ENCODE measurements at places on chromosomes 11 and 22.

GRCh38 chr11:109165035-109165434, 257.0 kb upstream of the C11orf87 start:
- no peaks in the 10 kb centered on the region for H3K36me3 ChIP-seq
- peaks cover 3% of the 10 kb centered on the region for H3K27me3 ChIP-seq
- H3K4me1 ChIP-seq, result no peaks in the 10 kb centered on the region
- DNase-seq, result no peak

DNA sequence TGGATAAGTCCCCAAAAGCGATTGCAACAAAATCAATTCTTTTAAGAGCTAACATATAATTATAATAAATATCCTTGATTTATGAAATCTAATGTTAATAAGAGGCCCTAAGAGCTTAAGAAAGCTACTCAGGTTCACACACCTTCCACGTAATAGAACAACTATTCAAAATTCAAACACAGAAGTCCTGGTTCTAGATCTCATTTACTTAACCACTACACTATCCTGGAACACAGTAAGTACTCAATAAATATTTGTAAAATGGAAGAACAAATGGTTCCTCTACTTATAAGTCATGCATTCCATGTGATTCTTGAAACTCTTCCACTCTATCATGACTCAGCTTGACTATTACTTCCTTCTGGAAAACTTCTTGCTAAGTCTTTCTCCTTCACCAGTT, 268.2 kb downstream of the FAM181B start:
- DNase-seq, result no peak
- H3K27me3 ChIP-seq, result no peaks in the 10 kb centered on the region
- H3K4me1 ChIP-seq, result no peaks in the 10 kb centered on the region
- no peak overlapping the region for H3K27ac ChIP-seq

DNA sequence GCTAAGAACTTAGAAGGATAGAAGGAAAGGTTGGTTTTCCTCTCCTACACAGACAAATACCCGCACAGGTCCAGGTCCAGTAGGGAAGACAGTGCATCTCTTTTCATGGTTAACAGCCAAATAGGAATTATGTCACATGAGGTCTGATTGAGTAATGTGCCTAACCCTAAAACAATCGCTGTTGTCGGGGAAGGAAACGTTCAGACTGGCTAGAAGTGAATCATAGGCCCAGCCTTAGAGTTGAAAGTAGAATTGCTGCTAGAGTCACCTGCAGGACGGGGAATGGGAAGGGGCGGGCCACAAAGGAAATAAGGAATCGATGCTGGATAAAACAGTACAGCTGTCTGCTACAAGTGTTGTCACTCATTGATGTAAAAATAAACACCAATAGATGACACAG, 12.4 kb upstream of the HTATIP2 start:
- H3K4me3 ChIP-seq, result no peak overlapping the region
- peaks cover 2% of the 10 kb centered on the region for H3K27me3 ChIP-seq
- no peaks in the 10 kb centered on the region for H3K36me3 ChIP-seq
- H3K27ac ChIP-seq, result no peak overlapping the region
- H3K4me1 ChIP-seq, result peaks cover 14% of the 10 kb centered on the region

DNA sequence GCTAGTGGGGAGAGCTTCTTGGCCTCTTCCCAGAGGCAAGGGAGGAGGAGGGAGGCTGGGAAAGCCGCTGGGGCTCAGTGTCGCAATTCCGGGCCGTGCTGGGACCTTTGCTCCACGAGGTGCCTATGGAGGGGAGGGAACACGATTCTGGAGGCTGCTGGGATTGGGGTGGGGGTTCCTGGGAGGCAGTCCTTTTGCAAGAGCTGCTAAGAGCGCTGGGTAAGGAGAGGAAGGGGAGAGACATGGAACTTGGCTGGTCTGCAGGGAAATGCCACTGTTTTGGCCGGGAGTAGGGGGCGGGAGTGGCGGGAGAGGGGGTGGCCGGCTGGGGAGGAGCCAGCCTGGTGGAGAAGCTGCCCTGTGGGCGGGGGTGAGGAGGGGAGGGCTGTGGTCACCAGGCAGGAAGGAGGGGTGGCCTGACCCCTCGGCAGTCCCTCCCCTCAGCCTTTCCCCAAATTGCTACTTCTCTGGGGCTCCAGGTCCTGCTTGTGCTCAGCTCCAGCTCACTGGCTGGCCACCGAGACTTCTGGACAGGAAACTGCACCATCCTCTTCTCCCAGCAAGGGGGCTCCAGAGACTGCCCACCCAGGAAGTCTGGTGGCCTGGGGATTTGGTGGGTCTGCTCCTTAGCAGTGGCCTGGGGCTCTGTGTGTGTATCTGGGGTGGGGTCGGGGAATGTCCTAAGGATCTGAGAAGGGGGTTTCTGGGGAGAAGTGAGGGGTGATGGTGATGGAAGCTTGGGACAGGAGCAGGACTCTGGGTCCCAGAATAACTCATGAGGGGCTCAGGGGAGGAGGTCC, at the start of gene NR1H3:
Gene NR1H3 (plus strand): TSS at position 480 of the 800 bp plus-strand sequence. CDS start 1,221 bp downstream, outside the sequence.
- peaks cover 7% of the 10 kb centered on the region for H3K36me3 ChIP-seq
- H3K4me3 ChIP-seq, result peak within 1 kb of the TSS; percentile 92
- peak; percentile 84 for DNase-seq

DNA sequence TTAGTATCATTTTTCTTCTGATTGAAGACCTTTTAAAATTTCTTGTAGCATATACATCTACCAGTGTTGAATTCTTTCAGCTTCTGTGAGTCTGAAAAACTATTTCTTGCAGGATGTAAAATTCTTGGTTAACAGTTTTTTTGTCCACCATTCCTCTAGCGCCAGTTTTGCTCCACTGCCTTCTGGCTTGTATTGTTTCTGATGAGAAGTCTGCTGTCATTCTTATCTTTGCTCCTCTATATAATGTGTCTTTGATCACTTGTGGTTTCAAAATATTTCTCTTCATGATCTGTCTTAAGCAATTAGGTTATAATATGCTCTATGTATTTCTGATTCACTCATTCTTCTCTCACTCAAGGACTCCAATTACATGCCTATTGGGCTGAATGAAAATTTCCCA, 152.3 kb downstream of the INSC start:
- no peak overlapping the region for H3K27ac ChIP-seq
- H3K27me3 ChIP-seq, result no peaks in the 10 kb centered on the region
- no peaks in the 10 kb centered on the region for H3K36me3 ChIP-seq
- DNase-seq, result no peak
- peaks cover 6% of the 10 kb centered on the region for H3K4me1 ChIP-seq
- no peak overlapping the region for H3K4me3 ChIP-seq

DNA sequence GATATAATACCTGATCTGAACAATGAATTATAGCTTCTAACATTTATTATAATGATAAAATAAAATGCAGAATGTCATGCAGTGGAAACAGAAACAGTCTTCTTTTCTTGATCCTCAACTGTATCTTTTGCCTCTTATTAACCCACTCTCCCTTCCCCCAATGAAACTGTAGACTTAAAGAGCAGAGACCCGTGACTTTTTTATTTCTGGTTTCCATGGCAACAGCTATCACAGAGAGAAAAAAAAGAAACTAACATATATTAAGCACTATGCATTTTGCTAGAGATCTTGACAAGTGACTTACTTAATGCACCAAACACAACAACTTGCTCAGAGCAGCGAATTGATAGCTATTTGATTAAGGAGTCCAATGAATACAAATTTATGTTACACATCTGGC, 69.3 kb downstream of the RAB38 start:
- H3K4me3 ChIP-seq, result no peak overlapping the region
- H3K27me3 ChIP-seq, result peaks cover 1% of the 10 kb centered on the region
- H3K4me1 ChIP-seq, result no peaks in the 10 kb centered on the region
- DNase-seq, result no peak
- H3K27ac ChIP-seq, result no peak overlapping the region

- peaks cover 16% of the 10 kb centered on the region for H3K27me3 ChIP-seq
- DNase-seq, result no peak
- no peak within 1 kb of the TSS for H3K27ac ChIP-seq
- H3K36me3 ChIP-seq, result peaks cover 4% of the 10 kb centered on the region
- H3K4me1 ChIP-seq, result peaks cover 3% of the 10 kb centered on the region
Observed at GRCh38 chr22:38083931-38084631, at the start of gene SLC16A8. SLC16A8 (minus strand) TSS chr22:38084184; CDS start chr22:38082873, 1,311 bp downstream.

GRCh38 chr11:101323997-101324396, 194.4 kb upstream of the PGR start:
- H3K27ac ChIP-seq, result no peak overlapping the region
- no peak overlapping the region for H3K4me3 ChIP-seq
- peak; percentile 9 for DNase-seq
- H3K36me3 ChIP-seq, result no peaks in the 10 kb centered on the region
- H3K27me3 ChIP-seq, result no peaks in the 10 kb centered on the region

DNA sequence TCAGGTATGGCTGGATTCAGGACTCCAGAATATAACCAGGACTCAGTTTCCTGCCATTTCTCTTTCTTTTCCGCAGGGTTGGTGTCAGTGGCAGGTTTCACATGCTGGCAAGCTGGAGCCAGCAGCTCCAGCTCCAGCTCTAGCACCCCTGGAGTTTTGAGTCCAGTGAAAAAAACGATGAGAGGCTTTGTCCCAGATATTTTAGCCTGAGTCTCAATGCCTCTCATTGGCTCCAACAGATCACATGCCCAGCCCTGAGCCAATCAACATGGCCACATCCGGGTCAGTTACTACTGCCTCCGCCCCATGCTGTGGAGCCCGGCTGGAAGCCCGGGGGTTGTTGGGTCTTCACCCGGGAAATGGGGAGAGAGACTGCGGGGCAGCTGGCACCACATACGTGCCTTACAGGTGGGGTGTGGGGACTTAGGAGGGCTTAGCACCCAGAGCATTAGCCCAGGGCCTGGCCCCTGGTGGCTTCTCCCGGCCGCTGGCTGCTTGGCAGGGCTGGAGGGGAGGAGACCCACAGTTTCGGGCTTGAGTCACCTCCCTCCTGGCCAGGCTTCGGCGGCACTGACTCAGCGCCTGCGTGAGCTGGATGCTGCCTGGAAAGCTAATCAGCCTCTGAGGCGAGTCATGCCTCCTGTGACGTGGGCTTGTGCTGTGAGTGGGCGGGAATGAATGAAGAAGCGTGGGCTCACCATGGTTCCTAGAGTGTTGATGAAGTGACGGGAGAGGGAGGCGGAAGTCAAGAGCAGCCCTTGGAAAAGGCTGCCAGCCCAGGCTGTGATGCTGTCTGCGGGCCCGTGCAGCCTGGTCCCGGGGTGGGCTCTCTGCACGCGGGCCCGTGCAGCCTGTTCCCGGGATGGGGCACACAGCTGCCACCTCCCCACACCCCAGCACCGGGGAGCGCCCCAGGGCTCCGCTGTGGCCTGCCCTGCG, 15.3 kb upstream of the MRTFA start:
- H3K4me1 ChIP-seq, result peaks cover 17% of the 10 kb centered on the region
- DNase-seq, result no peak
- H3K27ac ChIP-seq, result no peak overlapping the region

DNA sequence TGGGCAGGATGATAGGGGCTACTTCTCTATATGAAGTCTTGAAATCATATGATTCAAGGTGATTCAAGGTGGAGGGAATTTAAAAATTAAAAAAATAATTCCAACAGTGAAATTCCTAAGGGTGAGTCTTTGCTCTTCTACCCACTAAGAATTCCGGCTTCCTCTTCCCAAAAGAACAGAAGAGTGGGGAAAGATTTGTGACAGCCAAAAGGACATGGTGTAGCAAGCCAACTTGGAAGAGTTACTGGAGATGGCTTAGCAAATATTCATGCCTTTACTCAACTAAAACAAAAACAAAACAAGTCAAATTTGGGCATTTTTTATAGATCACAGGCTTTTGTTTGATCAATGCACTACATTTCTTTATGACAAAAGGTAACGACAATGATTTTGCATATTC, 12.3 kb downstream of the ZBED5 start:
- no peak overlapping the region for H3K27ac ChIP-seq
- no peak for DNase-seq
- H3K36me3 ChIP-seq, result no peaks in the 10 kb centered on the region
- no peaks in the 10 kb centered on the region for H3K27me3 ChIP-seq

GRCh38 chr11:46637546-46637945, 20.2 kb downstream of the ATG13 start:
- no peak overlapping the region for H3K4me3 ChIP-seq
- H3K4me1 ChIP-seq, result no peaks in the 10 kb centered on the region
- H3K27ac ChIP-seq, result no peak overlapping the region

DNA sequence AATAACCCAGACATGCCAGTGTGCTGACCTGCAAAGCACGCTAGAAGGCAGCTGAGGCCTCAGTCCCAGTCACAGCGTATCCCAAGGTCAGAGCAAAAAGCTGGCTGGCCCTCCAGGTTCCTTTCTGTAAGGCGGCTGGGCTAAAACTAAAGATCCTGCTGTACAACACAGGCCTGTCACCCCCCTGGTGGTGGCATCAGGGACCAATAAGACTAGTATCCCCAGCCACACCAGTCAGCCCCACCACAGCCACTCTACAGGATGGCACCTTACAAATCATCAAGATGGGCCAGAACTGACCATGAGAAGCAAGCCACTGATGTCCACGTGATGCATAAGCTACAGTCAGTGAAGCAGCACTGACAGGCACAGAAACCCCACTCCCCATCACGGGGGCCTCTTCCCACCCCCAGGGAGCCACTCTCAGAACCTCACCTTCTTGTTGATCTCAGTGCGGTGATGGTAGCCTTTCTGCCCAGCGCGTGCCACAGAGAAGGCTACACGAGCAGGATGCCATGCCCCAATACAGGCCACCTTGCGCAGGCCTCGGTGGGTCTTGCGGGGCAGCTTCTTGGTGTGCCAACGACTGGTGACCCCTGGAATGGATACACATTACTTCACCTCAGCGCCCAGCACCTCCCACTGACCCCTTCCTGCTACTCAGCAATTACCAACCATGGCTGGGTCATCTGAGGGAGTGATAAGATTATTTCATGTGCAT, 5.0 kb downstream of the RPL3 start:
- H3K36me3 ChIP-seq, result peaks cover 36% of the 10 kb centered on the region
- peaks cover 17% of the 10 kb centered on the region for H3K27me3 ChIP-seq
- no peak for DNase-seq
- H3K27ac ChIP-seq, result no peak overlapping the region
- H3K4me3 ChIP-seq, result peak overlapping the region; percentile 73

GRCh38 chr11:93857413-93858120, 7.1 kb upstream of the VSTM5 start:
- peaks cover 13% of the 10 kb centered on the region for H3K4me1 ChIP-seq
- no peak overlapping the region for H3K27ac ChIP-seq
- no peaks in the 10 kb centered on the region for H3K36me3 ChIP-seq
- no peak overlapping the region for H3K4me3 ChIP-seq

DNA sequence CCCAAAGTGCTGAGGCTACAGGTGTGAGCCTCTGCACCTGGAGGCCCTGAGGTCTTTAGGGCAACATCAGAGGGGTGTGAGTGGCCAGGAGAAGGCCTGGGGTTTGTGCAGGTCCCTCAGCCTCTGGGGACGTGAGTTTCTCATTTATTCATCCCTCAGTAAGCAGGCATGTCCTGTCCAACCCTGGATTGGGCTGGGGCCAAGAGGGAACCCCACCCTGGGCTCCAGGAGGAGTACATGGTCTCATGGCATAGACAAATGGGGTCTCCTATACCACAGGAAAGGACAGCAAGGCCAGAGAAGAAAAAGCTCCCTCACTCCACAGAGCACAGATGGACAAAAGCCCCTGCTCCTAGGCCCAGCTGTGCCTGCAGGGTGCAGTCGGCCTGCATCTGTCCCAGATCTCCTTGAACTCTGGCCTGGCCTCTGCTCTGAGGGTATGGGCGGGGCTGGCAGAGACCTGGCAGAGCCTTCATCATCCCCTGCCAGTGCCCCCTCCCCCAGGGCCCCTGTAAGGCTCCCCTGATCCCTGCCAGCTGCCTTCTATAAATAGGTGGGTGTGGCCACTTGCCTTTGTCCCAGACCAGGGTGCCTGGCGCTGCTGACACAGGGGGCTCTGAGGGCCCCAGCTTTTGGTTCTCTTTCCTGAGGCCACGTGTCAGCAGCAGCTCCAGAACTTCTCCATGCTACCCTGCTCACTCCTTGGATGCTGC, 34.6 kb downstream of the A4GALT start:
- DNase-seq, result no peak
- H3K27ac ChIP-seq, result no peak overlapping the region
- no peak overlapping the region for H3K4me3 ChIP-seq
- peaks cover 7% of the 10 kb centered on the region for H3K4me1 ChIP-seq
- no peaks in the 10 kb centered on the region for H3K36me3 ChIP-seq
